ENCODE measurements at places on chromosomes 1 and 21.

- no peak for DNase-seq
Observed at GRCh38 chr21:36962098-36962780, 4.2 kb downstream of the HLCS start.

- DNase-seq, result no peak
Observed at GRCh38 chr1:211182746-211183145, 48.8 kb upstream of the KCNH1 start.

DNA sequence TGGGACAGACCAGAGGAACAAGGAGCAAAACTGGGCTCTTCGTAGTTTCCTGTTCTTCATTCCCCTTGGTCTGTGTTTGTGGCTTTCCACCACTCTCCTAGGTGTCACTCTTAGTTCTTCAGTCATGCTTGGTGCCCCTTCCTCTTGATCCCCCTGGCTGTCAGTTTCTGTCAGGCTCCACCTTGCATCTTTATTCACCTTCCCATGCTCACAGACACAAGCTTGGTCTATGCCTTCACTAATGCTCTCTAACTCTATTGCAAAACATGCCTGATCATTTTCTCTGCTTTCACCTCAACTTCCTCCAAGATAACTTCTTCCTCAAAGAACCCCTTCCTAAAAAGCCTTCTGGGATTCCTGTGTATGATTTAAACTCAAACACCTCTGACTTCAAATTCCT lies 122.9 kb downstream of the GLUL start:
- DNase-seq, result no peak

DNA sequence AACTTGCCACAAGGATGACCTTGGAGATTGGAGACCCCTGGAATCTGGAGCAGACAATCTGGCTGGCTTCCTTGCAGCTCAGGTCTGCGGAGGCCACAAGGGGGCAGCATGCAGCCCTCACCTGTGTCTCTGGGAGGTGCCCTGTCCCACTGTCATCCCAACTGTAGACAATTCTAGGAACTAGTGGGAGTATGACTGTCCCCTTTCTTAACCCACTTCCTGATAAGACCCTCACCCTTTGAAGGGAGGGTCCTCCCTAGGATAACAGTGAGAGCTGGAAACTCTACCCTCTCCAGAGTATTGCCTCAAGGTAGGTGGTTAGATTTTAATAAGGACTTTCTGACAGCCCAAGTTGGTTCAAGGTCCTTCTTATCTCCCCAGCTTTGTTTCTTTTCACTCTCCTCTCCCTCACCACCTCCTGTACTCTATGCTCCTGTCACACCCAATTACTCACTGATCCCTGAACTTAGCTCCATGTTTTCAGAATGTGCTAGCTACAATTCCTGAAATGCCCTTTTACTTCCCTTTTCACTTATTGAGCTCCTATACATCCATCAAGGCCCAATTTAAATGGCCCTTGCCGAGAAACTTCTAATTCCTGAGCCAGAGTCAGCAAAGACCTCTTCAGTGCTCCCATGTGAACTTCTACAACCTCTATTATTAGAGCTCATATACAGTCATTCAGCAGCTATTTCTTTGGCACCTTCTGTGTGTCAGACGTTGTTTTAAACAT lies 9.2 kb upstream of the KCNQ4 start:
- peak; percentile 76 for DNase-seq

DNA sequence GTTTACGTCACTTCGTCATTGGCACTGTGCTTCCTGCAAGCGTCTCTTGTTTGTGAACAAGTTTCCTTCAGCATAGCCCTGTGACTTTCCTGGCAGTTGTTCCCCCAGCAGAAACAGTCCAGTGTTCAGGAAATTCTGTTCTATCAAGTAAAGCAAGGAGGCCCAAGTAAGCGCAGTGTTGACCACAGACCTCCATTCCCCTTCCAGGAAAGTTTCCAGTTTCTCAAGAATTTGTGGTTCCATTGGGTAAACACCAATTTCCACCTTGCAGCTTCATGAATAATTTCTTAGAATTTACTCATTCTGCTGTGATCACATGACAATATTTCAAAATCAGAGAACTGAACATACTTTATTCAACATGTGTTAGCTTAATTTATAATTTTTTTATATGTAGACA lies 88.5 kb upstream of the ETV3 start:
- no peak for DNase-seq

DNA sequence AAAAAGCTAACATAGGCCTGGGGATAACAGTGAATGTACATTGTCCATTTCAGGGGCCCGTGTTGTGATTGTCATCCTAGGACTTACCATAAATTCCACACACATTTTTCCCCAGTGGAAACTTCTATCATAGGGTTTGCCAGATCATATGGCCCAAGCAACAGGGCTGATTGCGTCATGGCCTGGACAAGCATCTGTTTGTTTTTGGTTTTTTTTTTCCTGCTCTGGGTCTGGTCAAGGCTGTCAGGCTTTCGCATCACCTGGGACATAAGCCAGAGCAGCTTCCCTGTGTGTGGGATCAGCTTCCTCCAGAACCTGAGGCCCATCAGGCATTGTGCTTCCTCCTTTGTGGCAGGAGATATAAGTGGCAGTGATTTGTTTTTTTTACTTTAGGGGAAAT lies 598.5 kb upstream of the USP24 start:
- no peak for DNase-seq

- no peak for DNase-seq
Observed at GRCh38 chr1:17772615-17773212, 17.6 kb downstream of the ACTL8 start.

DNA sequence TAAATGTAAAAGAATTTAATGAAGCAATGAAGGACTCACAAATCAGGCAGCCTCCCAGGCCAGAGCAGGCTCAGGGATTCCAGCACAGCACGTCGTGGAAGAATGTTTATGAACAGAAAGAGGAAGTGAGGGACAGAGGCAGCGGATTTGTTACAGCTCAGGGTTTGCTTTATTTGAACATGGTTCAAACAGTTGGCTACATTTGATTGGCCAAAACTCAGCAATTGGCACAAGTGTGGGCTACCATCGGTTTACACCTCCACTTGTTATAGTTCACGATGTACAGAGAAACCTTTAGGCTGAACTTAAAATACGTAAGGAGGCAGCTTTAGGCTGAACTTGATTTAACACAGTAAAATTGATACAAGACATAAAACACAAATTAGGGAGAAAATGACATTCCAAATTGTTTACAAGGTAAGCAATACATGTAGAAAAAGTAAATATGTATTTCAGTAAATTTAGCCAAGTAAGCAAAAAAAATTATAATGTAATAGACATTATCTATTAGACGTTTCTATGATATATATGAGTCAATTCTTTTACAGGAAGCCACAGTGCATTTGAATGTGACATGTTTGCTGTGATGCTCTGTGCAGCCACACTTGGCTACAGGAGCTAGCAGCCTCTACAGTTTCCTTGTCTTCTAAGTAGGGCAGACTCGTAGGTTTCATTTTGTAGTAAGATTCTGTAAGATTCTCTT lies 126.5 kb downstream of the ADSS2 start:
- DNase-seq, result no peak

GRCh38 chr1:99811747-99812146 lies 38.4 kb upstream of the AGL start:
- DNase-seq, result no peak

DNA sequence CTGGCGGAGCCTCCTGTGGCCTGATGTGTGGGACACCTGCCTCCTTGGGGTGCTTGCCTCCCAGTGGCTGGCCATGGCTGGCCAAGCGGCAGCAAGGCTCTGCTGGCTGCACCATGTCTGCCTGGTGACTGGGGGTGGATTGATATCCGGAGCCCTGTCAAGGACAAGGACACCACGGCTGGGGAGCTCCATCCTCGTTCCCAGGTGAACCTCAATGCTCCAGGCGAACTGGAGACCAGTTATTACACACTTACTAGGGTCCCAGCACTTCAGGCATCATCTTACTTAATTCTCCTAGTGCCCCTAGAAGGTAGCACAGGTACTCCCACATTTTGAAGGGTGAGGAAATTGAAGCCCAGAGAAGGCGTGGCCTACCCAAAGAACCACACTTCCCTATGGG lies 15.2 kb downstream of the SPATA21 start:
- no peak for DNase-seq

DNA sequence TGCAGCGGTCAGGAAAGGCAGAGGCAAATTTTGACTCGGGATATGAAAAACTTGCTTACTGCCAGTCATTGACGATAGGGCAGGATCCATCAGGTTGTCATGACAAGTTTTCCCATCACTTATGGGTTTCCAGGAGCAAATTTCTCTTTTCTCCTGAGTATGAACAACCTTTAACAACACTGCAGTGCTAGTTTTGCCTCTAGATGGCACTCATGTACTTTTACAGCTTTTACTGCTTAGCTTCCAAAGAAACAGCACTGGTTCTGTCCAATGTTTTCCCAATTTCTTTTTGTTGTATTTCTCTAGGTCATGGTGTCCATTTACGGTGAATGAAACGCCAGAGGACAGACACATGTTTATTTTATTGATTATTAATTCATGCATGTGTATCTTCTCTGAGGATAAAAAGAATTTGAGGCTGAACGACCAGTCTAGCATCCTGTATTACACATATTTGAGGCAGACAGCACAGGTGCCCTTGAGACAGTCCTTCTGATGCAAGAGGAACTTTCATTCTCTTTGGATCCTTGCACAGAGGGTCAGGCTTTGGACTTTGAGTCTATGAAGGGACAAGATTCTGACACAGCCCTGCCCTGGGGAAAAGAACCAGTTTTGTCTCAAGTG lies 112.3 kb upstream of the TRABD2B start:
- DNase-seq, result no peak

DNA sequence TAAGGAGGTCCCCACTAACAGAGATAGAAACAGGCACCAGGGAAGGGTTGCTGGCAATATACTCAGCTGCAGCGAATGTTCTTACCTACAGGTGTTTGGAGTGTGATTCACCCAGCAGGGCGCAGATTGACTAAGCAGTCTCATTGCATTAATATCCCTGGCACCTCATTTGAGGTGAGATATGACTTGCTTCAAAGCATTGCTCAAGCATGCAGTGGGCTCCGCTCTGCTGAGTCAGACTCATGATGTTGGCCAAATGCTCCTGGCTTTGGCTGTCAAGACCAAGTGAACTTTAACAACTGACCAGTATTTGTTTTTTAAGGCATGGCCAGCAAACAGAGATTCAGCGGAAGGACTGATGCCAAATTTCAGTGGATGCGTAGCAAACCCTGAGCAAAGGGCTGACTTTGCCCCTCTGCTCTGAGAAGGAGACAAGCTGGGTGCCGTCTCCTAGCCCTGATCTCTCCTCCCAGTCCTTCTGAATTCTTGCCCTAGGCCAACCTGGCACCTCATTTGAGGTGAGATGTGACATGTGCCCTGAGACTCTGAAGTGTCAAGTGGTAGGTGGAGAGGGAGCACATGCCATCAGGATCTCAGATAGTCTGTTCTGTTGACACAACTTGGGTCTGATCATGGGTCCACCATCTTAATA lies 187.1 kb upstream of the COA6 start:
- DNase-seq, result no peak

- DNase-seq, result no peak
Observed at GRCh38 chr1:108598340-108598739, 38.4 kb downstream of the EEIG2 start.

DNA sequence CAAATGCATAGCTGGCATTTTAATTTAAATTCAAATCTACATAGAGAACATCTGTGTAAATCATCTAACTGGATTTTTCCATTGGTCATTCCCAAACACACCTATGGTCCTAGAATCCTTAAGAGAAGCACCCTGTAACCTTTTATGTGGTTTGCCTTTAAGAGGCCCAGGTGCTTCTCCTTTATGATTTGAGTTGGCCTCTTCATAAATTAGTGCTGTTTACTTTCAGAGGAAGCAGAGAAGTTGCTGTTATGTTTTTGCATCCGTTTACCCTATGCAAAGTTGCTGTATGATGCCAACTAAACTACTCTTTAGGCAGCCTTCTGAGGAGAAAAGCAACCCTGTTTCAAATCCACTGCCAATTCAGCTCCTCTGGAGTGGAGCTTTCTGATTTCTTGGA lies 193.8 kb downstream of the HS2ST1 start:
- DNase-seq, result no peak
